ENCODE measurements at places on chromosomes 12 and 14. TPM values are rescaled to one million over a fixed set of nuclear protein-coding genes. Genes with fewer than 3 reads are reported as not detected.

COX8C gene
- total RNA-seq = not detected

GRCh38 chr12:50123203-50123602 is 11.2 kb downstream of the COX14 start:
- no peak for ATAC-seq
- H3K36me3 ChIP-seq = peaks cover 99% of the 10 kb centered on the region
- peaks cover 22% of the 10 kb centered on the region for H3K4me1 ChIP-seq
- no peak overlapping the region for H3K4me3 ChIP-seq
- no peaks in the 10 kb centered on the region for H3K27me3 ChIP-seq

ACIN1 gene
- total RNA-seq = 187 TPM

GRCh38 chr14:90375934-90376333 is 20.9 kb upstream of the CALM1 start:
- H3K4me3 ChIP-seq = no peak overlapping the region
- no peaks in the 10 kb centered on the region for H3K4me1 ChIP-seq

- peaks cover 7% of the 10 kb centered on the region for H3K27me3 ChIP-seq
- H3K27ac ChIP-seq = no peak overlapping the region
- no peaks in the 10 kb centered on the region for H3K4me1 ChIP-seq
- H3K4me3 ChIP-seq = no peak overlapping the region
These were observed 224.1 kb downstream of the ASCL1 start for GRCh38 chr12:103181366-103182152.
